Kidney epithelial cell (primary cell): ENCODE measurements at places on chromosomes 3 and 15.

- no peak for DNase-seq
Measured at GRCh38 chr3:10122724-10123123, 7.2 kb downstream of the BRK1 start.

- DNase-seq, result no peak
Measured at GRCh38 chr3:197149-197827, 725 bp downstream of the CHL1 start.

DNA sequence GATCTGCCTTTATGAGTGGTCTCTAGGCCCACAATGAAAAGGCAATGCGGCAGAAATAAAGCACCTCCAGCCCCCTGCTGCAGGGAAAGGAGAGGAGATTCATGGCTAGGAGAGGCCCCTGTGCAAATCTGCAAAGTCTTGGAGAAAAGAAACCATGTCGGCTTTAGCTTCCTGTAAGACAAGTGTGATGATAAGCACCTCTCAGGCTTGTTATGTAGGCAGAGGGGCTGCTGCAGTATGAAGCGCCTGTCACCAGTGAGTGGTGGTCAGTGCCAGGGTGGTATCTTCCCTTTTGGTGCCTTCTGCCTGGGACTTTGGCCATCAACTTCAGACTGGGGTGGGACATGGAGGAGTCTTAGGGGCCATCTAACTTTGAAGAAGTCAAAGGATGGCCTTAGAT is 59.2 kb upstream of the ARHGEF3 start:
- no peak for DNase-seq

DNA sequence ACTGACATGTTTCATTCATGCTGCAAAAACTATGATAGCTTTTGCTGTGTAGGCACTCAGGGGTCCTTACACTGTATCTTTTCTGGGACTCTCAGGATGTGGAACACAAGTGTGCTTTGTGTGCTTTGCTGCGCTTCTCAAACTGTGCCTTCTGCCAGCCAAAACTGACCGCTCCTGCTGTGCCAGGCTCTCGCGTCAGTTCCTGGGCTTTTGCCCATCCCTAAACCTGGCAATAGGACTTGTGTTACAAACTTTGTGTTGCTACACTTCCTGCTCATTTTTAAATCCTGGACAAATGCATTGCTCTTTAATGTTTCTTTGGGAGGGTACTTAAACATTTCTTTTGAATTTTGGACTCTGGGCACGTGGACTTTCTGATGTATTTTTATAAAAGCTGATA is 60.3 kb downstream of the DIPK2A start:
- no peak for DNase-seq

DNA sequence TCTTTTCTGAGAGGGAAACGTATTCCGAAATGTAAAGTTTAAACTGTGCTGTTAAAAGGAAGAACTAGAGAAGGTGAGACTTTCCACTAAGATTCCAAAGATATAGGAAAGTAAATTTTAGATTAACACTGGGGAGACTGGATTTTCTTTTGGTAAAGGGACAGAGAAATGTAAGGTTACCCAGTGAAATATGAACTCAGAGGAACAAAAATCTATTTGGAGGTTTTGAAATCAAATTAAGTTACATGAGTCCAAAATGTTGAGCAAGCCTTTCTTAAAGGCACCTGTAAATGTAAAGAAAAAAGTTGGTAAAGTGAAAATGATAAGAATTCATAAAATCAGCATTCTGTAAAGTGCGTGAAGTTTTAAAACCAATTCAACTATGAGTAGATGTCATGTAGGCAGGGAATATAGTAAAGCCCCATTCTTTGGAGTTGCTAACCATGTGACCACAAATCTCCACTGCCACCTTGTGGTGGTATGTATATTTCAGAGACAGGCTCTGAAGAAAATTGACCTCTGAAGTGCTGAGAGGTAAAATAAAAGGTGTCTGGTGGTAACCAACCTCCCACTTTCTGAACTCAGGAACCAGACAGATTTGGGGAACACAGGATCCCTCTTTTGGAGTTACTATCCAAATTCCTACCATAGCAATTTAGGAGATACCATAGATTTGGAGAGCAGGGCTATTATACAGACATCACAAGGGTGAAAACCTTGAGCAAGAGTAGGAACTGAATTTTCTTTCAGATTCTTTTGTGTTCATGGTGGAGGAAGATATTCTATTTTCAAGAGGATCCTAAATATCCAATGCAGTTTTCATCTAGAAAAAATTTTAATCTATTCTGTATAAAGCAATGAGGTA is 215.3 kb downstream of the ROBO2 start:
- peak; percentile 14 for DNase-seq

DNA sequence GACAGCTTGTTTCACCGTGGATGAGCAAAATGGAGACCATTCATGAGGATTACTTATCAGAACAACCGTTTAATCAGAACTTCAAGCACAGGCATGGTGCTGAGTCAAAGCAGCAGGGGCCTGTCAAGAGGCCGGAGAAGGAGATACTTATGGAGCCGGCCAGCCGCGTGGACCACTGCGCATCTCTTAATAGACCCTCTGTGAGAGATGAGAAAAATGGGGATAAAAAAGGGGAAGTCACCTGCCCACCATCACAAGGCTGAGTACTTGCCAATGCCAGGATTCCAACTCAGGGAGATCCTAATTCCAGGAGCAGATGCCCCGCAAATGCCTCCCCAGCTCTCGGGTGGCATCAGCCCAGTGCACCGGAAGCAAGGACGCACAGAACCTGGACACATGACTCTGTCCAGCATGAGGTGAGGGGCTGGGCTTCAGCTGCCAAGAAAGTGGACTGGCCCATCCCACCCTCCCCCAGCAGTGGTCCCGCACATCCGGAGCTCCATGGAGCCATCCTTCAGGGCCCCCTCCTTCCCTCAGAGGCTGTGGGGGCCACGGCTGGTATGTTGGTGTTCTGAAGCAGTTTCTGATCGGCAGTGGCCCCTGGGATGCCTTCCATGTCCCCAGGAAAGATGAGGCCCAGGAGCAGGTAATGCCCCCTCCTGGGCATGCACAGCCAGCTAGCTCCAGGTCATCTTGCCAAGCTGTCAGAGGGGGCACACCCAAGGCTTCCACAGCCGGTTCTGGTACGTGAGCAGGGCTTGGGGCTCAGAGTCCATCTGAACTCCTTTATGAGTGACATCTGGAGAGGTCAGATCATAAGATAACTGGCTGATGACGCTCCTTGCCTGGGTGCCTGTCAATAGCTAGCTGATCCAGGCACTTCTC is 143.8 kb downstream of the ATP10A start:
- no peak for DNase-seq

GRCh38 chr15:71290002-71290401 is 174.7 kb downstream of the THSD4 start:
- no peak for DNase-seq

DNA sequence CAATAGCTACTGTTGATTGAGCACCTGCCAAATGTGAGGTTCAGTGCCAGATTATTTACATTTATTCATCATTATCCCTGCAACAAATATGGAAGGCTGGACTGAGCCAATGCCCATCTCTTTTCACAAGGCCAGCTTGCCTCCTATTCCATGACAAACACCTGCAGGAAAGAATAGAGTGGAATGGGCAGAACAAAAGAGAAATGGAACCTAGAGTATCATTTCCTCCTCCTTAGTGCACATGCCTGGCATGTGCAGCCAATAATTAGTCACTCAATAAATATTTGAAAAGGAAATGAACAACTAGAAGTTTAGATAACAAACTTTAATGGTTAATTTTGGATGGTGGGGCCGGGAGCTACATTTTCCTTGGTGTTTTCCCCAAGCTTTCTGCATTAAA is 61.4 kb upstream of the MYRIP start:
- DNase-seq, result no peak

- DNase-seq, result no peak
Measured at GRCh38 chr3:157199841-157200240, 39.9 kb upstream of the CCNL1 start.

- no peak for DNase-seq
Measured at GRCh38 chr3:29242296-29242695, 38.6 kb upstream of the RBMS3 start.
